ENCODE measurements at places on chromosomes 3 and 15. TPM values are rescaled to one million over a fixed set of nuclear protein-coding genes. Genes with fewer than 3 reads are reported as not detected.

CRABP1 gene
- polyA plus RNA-seq: 51.0 TPM

NUP210 gene
- polyA plus RNA-seq: 29.7 TPM

DNA sequence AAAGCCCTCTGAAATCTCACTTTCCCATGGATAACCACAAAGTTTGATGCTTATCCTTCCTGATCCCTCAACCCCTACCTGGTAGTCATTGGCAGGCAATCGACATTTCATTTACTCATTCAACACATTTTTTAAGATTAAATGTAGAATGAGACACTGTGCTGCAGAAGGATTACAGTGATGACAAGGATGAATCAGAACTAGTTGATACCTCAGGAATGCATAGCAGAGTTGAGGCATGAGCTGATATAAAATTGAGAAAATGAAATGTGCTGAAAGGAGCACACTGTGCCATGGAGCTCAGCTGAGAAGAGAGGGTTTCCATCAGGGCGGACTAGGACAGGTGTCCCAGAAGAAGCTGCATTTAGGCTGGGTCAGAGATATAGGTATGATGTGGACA lies 48.9 kb upstream of the ACTL6A start:
- DNase-seq: no peak

GRCh38 chr3:187130346-187131066 lies 8.8 kb downstream of the RPL39L start:
- DNase-seq: no peak

DNA sequence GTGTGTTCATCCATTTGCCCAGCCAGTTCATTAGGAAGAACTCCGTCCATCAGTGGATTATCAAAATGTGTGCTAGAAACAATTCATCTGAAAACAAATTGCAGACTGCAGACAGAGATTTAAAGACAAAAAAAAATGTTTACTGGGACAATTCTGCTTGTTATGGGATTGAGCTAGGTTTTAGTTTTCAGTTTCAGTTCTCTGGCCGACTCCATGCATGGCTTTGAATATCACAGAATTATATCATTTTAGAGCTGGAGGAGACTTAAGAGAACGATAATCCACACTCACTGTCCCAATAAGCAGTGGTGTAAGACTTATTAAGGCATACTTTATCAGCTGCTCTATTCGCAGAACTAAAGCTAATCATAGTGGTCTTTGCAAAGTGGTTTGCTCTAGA lies 51.1 kb downstream of the TFG start:
- no peak for DNase-seq

GRCh38 chr15:101807345-101807945 lies 4.1 kb downstream of the OR4F6 start:
- DNase-seq: no peak

GRCh38 chr3:187183903-187184302 lies 13.4 kb upstream of the RTP1 start:
- no peak for DNase-seq
